ENCODE measurements at places on chromosomes 4 and X. TPM values are rescaled to one million over a fixed set of nuclear protein-coding genes. Genes with fewer than 3 reads are reported as not detected.

DNA sequence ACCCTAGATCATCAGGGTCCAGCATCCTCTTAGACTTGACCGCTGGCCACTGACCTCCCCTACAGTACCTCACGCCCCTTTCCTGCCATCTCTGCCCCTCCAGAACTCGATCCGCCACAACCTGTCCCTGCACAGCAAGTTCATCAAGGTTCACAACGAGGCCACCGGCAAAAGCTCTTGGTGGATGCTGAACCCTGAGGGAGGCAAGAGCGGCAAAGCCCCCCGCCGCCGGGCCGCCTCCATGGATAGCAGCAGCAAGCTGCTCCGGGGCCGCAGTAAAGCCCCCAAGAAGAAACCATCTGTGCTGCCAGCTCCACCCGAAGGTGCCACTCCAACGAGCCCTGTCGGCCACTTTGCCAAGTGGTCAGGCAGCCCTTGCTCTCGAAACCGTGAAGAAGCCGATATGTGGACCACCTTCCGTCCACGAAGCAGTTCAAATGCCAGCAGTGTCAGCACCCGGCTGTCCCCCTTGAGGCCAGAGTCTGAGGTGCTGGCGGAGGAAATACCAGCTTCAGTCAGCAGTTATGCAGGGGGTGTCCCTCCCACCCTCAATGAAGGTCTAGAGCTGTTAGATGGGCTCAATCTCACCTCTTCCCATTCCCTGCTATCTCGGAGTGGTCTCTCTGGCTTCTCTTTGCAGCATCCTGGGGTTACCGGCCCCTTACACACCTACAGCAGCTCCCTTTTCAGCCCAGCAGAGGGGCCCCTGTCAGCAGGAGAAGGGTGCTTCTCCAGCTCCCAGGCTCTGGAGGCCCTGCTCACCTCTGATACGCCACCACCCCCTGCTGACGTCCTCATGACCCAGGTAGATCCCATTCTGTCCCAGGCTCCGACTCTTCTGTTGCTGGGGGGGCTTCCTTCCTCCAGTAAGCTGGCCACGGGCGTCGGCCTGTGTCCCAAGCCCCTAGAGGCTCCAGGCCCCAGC is 5.2 kb downstream of the FOXO4 start:
- DNase-seq = no peak

DNA sequence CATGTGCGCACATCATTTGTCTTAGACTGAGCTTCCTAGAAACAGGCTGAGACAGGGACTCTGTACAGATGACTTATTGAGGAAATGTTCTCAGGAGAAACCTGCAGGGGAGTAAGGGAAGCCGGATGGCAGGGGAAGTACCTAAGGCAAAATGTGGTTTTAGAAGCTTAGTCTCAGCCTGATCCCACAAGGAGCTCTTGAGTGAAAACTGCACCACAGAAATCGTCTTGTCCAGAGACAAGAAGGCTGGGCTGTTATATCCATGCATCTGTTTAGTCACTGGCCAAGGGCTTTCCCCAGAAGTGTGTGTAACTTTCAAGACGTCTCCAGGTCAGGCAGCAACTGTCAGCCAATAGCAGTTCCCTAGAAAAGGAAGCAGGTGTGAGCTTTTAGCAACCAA is 86.0 kb downstream of the FUNDC1 start:
- DNase-seq = no peak

- DNase-seq = no peak
Observed at GRCh38 chrX:9180623-9181022, 146.7 kb upstream of the FAM9B start.

FSTL5 gene
- total RNA-seq = not detected

Data from lower lobe of right lung (tissue), 2 donors.